Left lung (tissue), 14 donors: ENCODE measurements at places on chromosomes 5 and 9. TPM values are rescaled to one million over a fixed set of nuclear protein-coding genes. Genes with fewer than 3 reads are reported as not detected.

GRCh38 chr5:180126716-180127681, 55.4 kb upstream of the RNF130 start:
- DNase-seq: no peak

DNA sequence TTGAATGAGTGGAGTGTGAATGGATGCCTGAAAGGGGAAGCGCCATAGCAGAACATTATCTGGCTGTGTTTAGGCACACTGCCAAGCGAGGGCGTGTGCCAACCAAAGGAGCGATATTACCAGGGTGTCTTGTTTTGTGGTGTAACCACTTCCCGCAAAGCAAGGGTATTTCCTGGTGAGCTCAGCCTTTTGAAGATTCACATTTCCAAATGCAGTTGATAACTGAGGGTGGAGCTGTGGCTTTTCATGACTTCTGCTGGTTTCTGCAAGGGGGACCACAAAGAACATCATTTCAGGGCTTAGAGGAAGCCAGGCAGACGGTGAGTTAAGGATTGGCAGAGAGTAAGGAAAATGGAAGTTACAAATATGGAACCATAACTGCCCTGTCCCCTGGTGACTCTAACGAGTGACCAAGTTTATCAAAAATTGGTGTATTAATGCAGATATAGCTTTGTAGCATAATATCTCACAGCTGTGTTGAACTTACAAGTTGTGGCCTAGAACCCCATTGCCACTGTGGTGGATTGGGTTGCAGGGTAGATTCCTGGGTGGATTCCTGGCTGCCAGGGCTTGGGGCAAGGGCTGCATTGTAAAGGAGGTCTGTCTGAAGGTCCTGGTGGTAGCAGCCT, 71.4 kb downstream of the RALGPS1 start:
- DNase-seq: no peak

DNA sequence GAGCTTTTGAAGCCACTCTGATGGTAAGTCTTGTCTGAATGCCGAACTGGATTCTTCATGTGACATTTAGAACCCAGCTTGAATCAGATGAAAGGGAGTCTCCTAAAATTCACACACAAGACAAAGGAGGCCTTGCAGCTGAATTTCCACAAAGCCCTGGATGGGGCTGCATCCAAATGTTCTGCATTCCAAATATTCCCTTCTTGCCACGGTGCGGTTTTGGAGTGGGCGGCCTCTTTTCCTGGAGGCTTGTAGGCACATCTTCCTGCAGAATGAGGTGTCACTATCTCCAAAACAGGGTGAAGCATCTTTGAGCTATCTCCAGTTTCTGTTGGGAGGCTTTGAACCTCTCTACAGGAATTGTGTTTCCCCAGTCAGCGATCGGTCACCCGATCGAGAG, 342.7 kb downstream of the ARHGEF28 start:
- DNase-seq: no peak

- no peak for DNase-seq
Measured at GRCh38 chr9:129332581-129332980, 154.5 kb upstream of the IER5L start.

- peak; percentile 44 for DNase-seq
Measured at GRCh38 chr5:141560151-141560550, 58.6 kb downstream of the DIAPH1 start.

GRCh38 chr5:158522776-158523175, 576.9 kb downstream of the EBF1 start:
- DNase-seq: peak; percentile 76

DNA sequence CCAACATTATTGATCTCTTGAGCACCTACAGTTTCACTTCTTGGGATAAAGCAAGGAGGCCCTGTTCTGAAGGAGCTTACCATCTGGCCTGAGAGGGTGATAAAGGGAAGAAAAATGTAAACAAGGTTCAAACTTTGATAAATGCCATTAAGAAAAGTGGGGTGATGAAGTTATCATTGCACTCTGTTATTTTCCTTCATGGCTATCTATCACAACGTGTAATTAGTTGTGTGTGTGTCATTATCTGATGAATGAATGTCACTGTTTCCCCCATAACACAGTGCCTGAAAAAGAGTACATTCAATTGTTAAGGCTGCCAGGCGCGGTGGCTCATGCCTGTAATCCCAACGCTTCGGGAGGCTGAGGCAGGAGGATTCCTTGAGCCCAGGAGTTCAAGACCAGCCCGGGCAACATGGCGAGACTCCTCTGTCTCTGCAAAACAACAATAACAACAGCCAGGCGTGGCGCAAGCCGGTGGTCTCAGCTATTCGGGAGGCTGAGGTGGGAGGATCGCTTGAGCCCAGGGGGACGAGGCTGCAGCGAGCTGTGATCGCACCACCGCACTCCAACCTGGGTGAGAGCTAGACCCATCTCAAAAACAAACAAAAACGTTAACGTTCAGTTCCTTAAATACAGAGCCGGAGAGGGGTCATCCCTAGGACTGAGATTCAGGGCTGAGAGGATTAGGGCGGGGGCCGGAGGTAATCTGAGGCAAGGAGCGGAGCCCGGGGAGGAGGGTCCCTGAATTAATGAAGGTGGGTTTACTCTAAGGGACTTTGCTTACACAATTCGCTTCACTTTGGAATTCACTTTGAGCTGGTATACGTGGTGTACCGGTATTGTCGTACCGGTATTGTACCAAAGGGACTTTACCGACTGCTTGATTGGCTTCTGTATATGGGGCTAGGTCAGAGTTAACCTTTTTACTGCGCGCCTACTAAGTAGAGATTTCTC, 917 bp downstream of the NHP2 start:
- DNase-seq: no peak

The FOXD4L4 gene
- not detected for polyA plus RNA-seq

The SLC34A3 gene
- 1.7 TPM for polyA plus RNA-seq

The ADGRV1 gene
- polyA plus RNA-seq: 19.1 TPM

The BRIX1 gene
- 44.9 TPM for polyA plus RNA-seq
